Activated CD8-positive, alpha-beta memory T cell treated with anti-CD3 and anti-CD28 coated beads for 4 hours (primary cell): ENCODE measurements at places on chromosomes 6 and 20.

DNA sequence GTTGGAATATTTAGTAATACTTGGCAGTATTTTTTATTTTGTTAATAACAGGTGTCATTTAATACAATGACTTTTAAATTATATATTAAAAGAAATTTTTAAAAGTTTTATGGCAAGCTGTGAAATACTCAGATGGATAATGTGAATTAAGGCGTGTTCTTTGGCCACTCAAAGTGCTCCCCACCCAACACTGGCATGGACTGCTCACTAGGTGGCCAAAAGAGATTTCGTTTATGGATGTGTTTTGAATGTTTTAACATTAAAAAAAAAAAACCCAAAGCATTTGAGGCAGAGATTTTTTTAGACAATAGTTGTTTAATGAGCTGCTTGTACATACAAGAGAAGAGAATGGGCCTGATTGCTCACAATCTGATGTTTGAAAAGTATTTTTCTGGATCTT, 86.5 kb downstream of the QKI start:
- DNase-seq: no peak

DNA sequence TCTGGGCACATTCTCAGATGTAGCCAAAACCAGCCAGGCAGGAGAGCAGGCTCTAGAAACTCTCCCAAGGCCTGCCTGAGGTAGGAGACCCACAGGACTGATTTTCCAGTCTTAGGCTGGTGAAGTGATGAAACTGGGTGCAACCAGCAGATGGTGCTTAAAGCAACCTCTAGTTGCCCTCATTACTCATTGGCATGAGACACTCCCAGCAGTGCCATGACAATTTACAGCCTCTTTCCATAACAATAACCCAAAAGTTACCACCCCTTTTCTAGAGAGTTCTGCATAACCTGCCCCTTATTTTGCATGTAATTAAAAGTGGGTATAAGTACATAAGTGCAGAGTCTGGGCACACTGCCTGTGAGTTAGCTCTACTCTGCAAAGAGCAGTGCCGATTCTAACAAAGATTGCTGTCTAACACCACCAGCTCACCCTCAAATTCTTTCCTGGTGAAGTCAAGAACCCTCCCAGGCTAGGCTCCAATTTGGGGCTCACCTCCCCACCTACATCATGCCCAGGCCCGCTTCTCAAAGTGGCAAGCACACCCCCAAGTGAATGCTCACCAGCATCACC, 14.4 kb upstream of the GPR6 start:
- no peak for DNase-seq

- DNase-seq: no peak
Observed at GRCh38 chr20:12019715-12020114, 102.0 kb downstream of the BTBD3 start.

GRCh38 chr20:37526839-37527637, 638 bp downstream of the BLCAP start:
- DNase-seq: no peak

GRCh38 chr6:140230282-140230681, 855.8 kb upstream of the CITED2 start:
- DNase-seq: no peak

DNA sequence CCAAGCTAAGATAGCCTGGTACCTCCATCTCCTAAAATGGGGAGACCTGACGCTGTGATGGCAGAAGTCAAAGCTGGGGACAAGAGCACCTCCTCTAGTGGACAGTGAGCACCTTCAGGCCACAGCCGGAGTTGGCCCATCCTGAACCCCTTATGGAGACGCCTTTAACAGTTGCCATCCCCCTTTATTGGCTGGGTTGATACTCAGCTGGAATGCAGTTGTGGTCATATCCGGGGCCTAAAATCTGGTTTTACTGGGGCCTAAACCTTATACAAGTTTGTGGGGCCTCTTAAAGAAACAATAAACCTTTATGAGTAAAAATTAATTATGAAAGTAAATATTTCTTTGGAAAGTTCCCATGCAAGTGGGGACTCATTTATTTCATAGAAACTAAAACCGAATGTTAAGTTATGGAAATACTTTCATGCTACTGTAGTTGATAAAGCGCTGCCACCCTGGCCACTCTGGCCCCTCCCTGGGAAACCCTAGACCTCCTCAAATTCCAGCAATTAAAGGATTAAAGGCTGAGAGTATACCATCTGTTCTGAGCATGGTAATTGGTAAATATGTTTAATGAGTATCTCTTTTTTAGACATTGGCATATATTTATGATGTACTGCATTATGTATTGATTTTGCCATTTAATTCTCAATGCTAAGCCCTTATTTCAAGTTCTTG, 95.1 kb upstream of the SASH1 start:
- DNase-seq: no peak

- DNase-seq: no peak
Observed at GRCh38 chr6:41785254-41785653, 2.2 kb upstream of the TOMM6 start.

DNA sequence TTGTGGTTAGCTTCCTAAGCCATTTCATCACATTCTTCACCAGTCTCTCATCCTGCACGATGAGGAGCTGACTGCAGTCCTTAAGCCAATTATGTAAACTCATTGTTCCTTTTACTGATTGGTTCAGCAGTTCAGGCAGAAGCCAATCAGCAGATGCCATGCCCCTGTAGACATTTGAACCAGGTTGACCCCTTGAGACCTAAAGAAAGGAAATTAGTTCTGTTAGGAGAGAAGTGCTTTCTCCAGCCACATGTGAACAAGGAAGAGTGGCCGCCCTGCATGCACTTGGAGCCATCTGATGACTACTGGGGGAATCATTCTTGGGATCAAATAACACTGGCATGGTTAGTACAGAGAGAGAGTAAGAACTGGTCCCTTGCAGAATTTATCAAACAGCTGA, 535.2 kb upstream of the ID4 start:
- no peak for DNase-seq

GRCh38 chr6:3836566-3836965, 12.6 kb upstream of the FAM50B start:
- DNase-seq: no peak

DNA sequence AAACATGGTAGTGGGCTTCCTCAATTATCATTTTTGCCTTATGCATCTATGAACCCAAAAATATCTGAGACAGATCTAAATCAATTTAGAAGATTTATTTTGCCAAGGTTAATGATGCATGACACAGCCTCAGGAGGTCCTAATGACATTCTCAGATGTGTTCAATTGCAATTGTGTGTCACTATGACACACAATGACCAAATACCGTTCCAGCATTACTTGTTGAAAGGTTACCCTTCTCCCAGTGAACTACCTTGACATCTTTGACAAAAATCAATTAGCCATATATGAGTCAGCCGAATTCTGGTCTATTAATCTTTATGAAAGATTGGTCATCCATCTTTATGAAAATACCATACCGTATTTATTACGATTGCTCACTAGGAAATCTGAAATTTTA, 592.5 kb upstream of the GJE1 start:
- no peak for DNase-seq

- DNase-seq: no peak
Observed at GRCh38 chr6:21885111-21885510, 291.6 kb downstream of the SOX4 start.

GRCh38 chr6:39527792-39528564, 197.2 kb downstream of the KIF6 start:
- no peak for DNase-seq
